ENCODE measurements at places on chromosomes 7 and 10.

DNA sequence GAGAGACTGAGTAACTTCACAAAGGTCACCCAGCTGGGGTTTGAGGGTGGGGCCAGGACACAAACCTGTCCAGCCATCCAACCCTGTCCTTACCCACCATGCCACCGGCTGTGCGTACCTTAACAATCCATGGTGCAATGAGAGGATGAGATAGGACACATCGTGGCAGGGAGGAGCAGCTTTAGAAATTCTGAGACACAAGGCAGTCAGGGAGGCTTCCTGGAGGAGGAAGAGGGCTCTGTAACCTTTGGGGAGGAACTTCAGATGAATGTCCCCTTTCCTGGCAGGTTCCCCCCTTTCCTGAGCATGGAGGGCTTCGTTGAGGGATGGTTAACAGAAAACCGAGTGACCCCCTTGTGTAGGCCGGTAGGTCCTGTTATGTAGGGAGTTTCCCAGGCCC is 35.6 kb upstream of the SLC29A3 start:
- no peak for DNase-seq

GRCh38 chr10:85926986-85927385 is 439.6 kb downstream of the GRID1 start:
- no peak for DNase-seq

GRCh38 chr7:11239316-11239715 is 265.6 kb downstream of the PHF14 start:
- no peak for DNase-seq

- no peak for DNase-seq
Measured at GRCh38 chr7:158657189-158657746, 47.3 kb downstream of the NCAPG2 start.

- no peak for DNase-seq
Measured at GRCh38 chr7:42315103-42315502, 78.1 kb upstream of the GLI3 start.

GRCh38 chr10:12981570-12981969 is 19.9 kb downstream of the CCDC3 start:
- DNase-seq: no peak

DNA sequence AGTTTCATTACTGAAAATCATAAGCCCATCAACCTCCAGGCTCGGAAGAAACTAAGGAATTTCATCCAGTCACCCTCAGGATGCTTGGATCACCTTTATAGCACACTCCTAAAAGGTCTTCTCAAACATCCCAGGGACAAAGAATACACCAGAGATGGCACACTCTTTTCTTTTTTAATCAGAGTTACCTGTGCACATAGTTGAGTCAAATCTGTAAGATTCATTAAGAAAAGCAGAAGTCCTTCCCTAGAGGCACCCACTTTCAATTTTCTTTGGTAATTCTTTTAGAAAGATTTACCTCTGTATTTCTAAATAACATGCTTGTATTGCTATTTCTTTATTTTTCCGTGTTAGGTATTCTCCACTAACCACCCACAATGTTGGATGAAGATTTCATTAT is 50.6 kb upstream of the IL6 start:
- no peak for DNase-seq

DNA sequence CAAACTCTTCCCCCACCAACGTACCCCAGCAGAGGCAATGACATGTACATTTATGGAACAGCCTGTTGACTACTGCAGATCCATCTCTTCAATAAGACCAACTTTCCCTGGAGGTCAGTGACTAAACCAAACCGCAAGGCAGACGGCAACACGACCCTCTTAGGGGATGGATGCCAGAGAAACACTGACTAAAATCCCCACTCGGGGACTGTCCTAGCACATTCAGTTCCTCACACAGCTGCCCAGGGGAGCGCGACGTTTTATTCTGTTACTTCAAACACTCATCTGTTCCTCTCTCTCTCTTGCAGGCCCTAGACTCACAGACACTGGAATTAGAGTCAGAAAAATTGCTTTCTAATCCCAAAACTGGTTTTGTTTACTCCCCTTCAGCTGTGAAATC is 146.5 kb upstream of the PRSS1 start:
- DNase-seq: no peak

DNA sequence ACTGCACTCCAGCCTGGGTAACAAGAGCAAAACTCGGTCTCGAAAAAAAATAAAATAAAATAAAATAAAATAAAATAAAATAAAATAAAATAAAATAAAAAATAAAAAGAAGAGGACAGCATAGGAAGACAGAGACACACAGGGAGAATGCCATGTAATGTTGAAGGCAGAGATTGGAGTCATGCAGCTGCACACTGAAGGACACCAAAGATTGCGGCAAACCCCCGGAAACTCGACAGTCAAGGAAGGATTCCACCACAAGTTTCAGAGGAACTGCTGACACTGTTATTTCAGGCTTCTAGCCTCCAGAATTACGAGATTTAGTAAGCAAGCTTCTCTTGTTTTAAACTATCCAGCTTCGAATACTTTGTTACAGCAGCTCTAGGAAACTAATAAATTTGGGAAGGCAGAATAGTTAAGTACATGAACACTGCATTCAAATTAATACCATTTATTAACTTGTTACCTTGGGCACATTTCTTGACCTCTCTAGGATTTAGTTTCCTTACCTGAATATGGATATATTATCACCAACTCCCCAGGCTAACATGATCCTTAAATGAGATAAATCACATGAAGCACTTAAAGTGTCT is 9.5 kb downstream of the CPED1 start:
- DNase-seq: no peak

- DNase-seq: no peak
Measured at GRCh38 chr10:103727991-103728689, 127.2 kb downstream of the SH3PXD2A start.

- DNase-seq: no peak
Measured at GRCh38 chr7:44930921-44931320, 45.6 kb upstream of the PURB start.

DNA sequence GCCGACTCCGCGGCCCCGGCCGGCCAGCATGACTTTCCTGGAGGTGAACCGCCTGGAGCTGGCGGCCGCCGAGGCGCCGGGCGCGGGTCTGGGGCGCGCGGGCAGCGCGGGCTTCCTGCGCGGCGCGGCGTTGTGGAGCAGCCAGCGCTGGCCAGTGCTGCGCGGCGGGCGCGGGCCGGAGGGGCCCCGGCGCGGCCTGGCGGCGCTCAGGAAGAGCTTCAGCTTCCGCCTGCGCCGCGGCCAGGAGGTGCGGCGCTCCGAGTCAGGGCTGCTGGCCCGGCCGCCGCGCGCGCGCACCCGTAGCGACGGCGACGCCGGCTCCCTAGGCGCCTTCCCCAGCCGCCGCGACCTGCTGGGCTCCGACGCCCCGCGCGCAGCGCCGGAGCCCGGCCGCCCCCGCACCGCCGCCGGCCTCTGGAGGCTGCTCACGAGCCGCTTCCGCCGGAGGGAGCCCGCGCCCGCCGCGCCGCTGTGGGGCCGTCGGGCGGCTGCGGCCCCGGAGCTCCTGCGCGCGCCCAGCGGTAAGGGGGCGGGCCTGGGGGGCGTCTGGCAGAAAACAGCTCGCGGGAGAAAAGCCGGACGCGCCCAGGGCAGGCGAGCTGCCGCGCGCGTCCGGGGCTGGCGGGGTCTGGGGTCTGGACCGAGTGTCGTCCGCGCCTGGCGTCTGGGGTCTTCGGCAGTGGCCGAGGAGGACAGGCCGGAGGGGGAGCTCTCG is 29.0 kb downstream of the AGAP3 start:
- no peak for DNase-seq

GRCh38 chr10:83153714-83154113 is 985.6 kb upstream of the GHITM start:
- no peak for DNase-seq

- no peak for DNase-seq
Measured at GRCh38 chr10:43689618-43689954, 40.9 kb upstream of the ZNF32 start.

GRCh38 chr7:73830681-73831583 is at the start of gene CLDN4:
CLDN4 (plus strand) TSS chr7:73830996; CDS start chr7:73831202, 206 bp downstream.
- no peak for DNase-seq

DNA sequence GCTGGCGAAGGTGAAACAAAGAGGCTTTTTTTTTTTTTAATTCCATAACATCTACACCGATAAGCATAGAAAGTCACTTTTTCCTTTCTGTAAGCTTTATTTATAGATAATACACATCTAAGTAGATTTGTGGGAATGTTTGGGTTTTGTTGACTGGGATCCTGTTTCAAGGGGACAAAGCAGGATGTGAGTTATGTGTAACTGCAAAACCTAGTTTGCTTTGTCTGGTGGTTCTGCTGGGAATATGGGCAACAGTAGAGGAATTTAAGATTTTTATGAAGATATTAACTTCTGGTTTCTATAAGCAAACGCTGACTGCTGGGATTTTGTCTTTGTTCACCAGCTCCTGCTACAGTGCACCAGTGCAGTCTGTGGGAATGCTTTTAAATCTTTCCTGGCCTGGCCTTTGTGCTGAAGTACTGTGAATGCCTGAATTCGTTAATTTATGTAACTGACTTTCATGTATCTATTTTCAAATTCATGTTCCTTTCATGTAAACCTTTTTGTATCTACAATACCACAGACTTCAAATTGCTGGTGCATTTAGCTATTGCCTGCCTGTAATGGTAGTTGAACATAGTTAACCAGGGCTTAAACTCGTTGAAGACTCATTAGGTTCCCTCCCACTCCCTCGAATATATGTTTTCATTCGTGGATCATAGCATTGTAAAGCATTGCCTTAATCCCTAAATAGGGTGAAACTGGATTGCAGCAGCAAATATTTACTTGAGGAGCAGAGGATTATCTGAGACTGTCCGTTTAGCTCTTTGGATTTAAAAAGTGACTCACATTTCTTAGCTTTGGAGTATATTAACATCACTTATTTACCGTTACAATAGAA is 1.5 kb downstream of the KLHL7 start:
- no peak for DNase-seq

- DNase-seq: no peak
Measured at GRCh38 chr10:110978204-110978603, 58.8 kb downstream of the SHOC2 start.

- no peak for DNase-seq
Measured at GRCh38 chr7:134246761-134247160, 70.0 kb downstream of the SLC35B4 start.

DNA sequence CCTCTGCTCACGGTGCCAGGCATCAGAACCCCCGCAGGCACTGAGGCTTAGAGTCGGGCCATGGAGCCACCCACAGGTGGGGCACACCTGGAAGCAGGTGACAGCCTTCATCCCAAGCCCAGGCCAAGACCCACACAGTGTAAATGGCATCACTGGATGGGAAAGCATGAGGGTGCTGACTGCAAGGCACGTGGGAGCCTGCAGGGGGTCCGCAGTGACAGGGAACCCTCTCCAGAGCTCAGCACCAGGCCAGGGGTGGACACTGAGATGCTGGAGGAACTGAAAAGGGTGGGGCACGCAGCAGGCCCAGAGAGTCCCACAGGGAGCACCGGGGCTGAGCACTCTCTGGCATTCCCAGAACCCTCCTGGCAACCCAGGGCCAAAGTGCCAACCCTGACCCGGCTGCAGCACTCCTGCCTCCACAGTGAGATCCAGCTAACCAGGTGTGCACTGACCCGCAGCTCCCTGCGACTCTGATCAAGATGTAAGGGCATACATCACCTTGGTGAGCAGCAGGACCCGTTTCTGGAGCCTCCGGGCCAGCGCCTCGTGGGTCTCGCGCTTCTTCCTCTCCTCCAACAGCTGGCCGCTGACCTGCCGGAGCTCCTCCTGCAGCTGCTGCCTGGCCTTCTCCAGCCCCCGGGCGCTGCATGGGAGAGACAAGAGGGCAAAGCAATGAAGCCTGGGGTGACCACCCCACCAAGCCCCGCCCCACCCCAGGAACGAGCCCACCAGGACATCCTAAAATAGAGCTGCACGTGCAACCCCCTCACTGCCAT is 163.9 kb downstream of the MAD1L1 start:
- no peak for DNase-seq

DNA sequence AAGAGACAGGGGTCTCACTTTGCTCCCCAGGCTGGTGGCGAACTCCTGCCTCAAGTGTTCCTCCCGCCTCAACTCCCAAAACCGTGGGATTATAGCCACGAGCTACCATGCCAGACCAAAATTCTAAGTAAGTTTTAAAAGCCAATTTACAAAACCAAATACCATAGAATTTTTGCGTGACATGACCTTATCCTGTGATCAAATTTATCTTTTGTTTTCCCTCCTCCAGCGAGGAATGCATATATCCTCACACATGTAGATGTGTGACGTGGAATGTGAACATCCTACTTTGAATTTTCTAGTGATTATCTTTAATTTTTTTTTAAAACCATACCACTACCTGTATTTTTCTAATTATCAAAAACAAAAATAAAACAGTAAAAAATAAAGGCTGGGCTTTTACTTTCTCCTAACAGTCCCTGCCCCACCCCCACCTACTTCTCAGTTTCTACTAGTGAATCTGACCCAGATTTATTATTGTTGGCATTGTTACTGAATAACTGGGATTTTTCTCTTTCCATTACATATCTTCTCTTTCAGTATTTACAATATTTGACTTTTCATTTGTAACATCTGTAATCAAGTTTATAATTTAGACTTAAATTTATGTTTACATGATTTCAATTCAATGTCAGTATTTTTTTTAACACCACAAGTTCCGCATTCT is 26.0 kb downstream of the CYTH3 start:
- DNase-seq: no peak

DNA sequence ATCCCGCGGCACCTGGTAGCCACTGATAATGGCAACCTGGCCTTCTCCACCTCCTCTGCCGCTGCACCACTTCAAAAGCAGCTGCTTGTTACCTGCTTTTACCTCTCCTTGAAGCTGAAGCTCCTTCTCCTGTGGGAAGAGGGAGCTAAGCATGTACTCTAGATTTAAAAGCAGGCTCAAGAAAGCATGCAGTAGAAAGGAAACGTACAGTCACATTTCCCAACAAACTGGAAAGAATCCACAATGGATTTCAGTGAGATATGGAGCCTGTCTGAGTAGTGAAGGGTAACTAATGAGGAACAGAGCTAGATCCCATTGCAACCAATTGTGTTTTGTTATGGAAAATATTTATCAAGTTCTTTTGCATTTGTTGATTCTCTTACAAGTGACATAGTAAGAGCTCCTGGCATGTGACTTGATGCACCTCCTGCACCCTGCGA is 457.4 kb upstream of the GALNT17 start:
- DNase-seq: no peak

GRCh38 chr7:79241288-79242060 is 212.0 kb downstream of the MAGI2 start:
- DNase-seq: no peak

- DNase-seq: no peak
Measured at GRCh38 chr10:3639546-3639945, 145.5 kb downstream of the KLF6 start.

Measured in stimulated activated CD8-positive, alpha-beta memory T cell treated with anti-CD3 and anti-CD28 coated beads, Interleukin-15, amount 100 ng/mL, for 1 hour (primary cell).